ENCODE measurements at places on chromosomes 12 and 14. TPM values are rescaled to one million over a fixed set of nuclear protein-coding genes. Genes with fewer than 3 reads are reported as not detected.

The SLCO1B1 gene
- total RNA-seq = not detected

The SLC6A13 gene
- not detected for total RNA-seq

The SPTB gene
- 0.66 TPM for total RNA-seq

GRCh38 chr14:73606271-73606670 is 6.0 kb upstream of the ACOT6 start:
- no peak for DNase-seq

GRCh38 chr12:58533652-58534051 is 386.7 kb downstream of the LRIG3 start:
- no peak for DNase-seq

DNA sequence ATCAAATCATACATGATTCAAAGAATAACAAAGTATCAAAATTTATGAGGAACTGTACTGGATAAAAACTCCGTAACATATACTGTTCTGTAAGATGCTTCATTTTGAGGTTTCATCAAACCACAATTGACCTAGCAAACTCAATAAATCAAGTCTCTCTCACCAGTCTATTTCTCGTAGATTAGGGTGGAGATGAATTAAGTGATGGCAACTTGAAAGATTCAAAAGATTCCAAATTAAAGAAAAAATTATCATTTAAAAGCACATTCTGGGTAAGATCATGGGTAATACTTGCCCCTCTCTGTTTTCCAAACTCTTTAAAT is 74.4 kb downstream of the PAPLN start:
- DNase-seq = no peak

DNA sequence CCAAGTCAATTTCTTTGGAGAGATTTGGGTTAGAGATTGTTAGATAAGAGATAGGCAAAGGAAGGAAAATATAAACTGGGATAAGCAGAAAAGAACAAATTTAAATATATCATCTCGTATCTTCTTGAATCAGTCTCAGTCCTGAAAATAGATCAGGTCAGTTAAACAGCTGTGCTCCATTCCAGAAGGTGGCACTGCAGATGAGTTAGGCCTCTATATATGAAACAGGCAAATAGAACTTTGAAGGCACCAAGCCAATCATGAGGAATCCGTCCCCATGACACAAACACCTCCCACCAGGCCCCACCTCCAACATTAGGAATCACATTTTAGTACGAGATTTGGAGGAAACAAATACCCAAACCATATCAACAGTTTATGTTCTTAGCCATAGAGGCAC is 605.5 kb upstream of the USP15 start:
- no peak for DNase-seq

DNA sequence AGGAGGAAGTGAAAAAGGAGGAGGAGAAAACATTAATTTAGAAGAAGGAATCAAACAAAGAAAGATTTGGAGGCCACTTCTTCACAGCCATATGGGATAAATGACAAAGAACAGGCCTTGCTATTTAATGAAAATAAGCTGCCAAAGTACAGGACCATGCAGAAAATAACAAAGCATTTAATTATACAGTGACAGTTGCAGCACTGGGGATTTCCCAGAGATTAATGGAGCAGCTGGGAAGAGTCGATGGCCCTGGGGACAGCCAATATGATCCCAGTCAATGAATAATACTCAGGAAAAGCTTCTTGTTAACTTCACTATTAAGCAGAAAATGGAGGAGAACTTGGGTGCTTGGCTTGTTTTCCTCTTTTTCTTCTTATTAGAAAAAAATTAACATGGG is 34.6 kb downstream of the RERG start:
- no peak for DNase-seq

DNA sequence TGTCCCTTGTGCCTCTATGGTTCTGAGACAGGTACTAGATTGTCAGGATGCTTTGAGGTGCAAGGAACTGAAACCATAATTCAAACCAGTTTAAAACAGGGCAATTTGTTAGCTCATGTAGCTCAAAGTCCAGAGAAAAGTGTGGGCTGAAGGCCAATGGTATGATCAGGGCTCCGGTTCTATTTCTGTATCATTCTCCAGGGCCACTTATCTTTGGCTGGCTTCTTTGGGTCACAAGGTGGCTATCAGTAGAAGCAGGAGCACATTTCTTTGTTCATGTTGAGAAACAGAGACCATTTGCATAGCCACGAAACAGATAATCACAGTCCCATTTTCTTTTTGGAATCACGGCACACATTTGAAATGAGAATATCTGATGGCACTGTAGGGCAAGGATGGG is 294.9 kb downstream of the ETNK1 start:
- no peak for DNase-seq

DNA sequence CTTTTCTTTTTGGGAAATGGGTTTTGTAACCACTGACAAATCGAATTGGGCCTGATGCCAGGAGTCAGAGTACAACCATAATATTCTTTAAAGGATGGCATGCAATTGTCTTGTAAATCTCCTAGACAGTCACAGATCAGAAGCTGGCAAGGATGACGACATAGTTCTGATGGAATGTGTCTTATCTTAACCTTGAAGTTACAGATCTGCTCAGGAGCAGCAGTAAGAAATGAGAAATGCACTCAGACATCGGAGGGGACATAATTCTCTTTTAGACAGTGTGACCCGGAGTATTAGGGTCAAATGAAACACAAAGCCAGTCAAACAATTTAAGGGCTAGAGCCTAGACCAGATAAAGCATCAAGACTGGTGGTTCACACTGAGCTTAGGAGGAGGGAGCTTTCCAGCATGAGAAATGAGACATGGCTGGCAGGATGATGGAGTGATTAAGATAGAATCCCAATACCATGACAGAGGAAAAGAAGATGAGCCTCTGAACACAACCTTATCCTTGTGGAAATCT is 17.5 kb downstream of the CBX5 start:
- DNase-seq = no peak

- DNase-seq = peak; percentile 27
Observed at GRCh38 chr14:100271247-100271939, 32.4 kb downstream of the YY1 start.

GRCh38 chr14:105591052-105591451 is 64.7 kb downstream of the TMEM121 start:
- no peak for DNase-seq

GRCh38 chr14:40981247-40981646 is 625.4 kb upstream of the LRFN5 start:
- no peak for DNase-seq

DNA sequence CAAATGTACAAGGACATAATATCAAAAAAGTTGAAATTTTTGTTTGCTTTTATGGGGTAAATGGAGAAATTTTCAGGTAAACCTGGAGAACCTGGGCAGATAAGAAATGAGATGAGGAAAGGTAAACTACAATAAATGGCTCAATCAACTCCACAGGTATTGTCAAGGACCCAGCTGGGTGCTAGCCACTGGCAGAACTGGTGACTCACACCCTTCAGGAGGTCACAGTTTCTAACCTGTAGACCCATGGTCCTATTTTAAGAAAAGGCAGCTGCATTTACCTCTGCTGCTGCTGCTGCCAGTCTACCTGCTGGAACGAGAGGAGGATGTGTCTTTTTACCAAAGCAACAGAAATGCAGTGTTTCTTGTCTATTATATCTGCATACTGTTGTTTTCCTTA is 226.6 kb downstream of the ALG10B start:
- DNase-seq = no peak

Measured in activated naive CD4-positive, alpha-beta T cell treated with anti-CD3 and anti-CD28 coated beads, Interleukin-2, amount 50 U/mL, for 72 hours (primary cell).